NCI-H2171 treated with DMSO at 0.1 percent for 48 hours (cell line): ENCODE measurements at places on chromosomes 1 and 21.

DNA sequence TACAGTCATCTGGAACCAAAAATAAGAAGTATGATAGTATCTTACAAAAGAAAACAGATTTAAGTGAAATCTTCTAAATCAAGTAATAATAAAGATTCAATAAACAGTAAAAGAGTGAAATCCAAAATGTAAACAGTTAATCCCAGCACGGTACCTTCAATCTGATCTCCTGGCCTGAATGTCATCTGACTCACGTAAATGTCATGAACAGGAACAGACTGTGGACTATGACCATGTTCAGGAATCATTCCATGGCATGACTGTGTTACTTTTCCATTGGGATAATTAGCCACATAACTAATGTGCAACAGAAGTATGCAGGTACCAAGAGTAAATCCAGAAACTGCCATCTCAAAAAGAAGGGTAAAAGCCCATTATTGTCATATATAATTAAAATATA is 18.0 kb downstream of the FRRS1 start:
- no peak for DNase-seq

- DNase-seq: no peak
These were observed 6.0 kb upstream of the LRRC71 start for GRCh38 chr1:156914440-156914856.

- DNase-seq: no peak
These were observed 56.2 kb upstream of the DPH5 start for GRCh38 chr1:101081496-101082488.

DNA sequence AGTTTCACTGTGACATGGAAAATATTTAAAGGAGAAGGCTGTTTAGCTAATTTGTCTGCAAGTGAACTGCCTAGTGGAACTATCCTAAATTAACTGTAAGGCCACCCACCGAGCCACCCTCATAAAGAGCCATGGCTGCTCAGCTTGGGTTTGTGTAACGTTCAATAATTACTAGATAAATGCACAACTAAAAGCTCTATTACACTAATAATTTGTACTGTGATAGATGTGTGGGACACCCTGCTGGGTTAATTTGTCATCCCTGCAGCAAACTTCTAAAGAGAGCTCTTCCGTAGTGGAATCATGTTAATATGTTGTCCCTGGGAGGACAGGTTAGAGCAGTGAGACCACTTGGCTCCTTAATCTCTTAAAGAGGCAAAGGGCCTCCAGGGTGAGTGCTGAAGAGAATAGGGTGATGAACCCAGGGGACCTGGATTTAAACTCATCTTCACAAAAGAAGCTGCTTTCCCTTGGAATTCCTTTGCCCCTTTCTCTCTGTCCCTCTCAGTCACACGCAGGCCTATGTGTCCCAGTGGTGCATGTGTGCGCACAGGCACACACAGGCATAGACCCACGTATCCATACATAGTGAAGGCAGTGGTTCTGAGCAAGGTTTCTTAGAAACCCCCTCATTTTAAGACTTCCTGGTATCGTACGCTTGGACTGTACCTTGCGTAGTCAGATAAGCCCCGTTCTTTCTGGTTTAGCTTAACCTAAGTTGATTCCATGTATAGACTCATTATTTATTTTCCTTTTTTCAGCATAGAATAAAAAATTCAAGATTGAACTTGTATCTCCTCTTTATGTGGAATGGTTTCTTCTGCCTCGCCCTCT is 310.3 kb downstream of the NFIA start:
- DNase-seq: no peak

- no peak for DNase-seq
These were observed 18.6 kb downstream of the PDE9A start for GRCh38 chr21:42671778-42672593.

DNA sequence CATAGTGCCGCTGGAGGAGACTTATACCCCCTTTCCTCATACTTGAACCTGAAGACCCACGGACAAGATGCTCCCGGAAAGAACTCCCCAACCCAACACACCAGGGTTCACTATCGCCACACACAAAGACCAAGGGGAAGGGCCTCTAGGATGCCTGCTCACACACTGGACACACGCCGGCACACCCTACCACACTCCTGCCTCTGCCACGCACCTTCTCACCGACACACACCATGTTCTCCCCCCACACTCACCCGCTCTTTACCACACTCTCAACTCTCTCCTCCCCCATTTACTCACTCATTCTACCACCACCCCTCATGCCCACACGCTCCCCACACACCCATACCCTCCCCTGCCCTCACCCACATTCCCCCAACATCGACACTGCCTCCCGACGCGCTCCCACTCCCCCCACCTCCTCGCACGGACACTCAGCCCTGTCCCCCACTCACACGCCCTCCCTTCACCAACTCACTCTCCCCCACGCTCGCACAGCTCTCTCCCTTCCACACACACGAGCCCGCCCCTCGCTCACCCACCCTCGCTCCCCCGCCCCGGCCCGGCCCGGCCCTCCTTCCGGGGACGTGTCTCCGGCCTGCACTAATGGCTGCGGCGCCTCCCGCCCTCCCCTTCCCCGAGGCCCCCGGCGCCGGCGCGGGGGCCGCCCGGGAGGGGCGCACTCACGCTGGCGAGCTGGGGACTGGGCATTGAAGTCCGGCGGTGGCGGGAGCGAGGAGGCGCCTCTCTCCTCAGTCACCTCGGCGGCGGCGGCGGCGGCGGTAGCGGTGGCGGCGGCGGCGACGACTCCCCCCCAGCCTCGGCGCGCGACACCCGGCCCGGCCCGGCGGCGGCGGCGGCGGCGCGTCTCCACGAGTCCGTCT is 626 bp downstream of the PTP4A2 start:
- DNase-seq: peak; percentile 39

GRCh38 chr1:10065344-10065685 is 32.6 kb downstream of the UBE4B start:
- DNase-seq: no peak

DNA sequence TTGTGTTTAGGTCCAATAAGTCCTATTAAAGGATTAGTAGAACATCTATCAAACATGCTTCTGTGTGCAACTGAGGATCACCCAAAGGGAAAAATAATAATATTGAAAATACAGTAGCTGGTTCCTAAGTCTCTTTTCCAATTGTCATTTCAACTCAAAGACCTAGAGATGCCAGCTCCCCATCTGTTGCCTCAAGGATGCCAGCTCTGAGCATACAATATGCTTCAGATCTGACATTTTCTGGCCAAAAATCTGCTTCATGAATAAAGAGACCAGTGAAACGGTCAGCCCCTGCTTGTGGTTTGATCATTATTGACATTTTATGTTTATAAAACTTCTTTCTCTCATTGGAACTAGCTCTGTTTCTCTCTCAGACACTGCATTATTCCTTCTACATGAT is 72.9 kb downstream of the CCDC185 start:
- DNase-seq: no peak

GRCh38 chr1:228407106-228408040 is 738 bp upstream of the TRIM11 start:
- DNase-seq: no peak

GRCh38 chr1:91804546-91805023 is 81.4 kb downstream of the TGFBR3 start:
- no peak for DNase-seq

DNA sequence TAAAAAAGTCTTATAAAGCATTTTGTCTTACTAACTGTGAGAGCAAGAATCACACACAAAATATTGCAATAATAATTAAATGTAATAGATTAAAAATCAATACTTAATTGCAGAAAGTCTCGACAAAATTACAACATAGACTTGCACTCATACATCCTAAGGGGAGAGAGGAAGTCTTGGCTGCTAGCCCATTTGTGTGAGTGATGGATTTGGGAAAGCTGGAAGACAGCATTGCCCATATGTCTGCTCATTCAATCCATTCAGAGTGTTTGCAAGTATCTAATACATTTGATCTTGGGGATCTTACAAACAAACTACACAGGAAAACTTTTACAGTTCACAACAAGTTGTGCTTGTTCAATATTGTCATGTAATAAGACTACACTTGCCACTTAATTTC is 140.5 kb downstream of the COL11A1 start:
- no peak for DNase-seq

- no peak for DNase-seq
These were observed 37.0 kb upstream of the EPS15 start for GRCh38 chr1:51555866-51556619.

GRCh38 chr1:13652238-13652637 is 47.8 kb upstream of the PRDM2 start:
- DNase-seq: no peak

GRCh38 chr1:39732730-39733129 is 6.0 kb upstream of the PPIE start:
- no peak for DNase-seq

DNA sequence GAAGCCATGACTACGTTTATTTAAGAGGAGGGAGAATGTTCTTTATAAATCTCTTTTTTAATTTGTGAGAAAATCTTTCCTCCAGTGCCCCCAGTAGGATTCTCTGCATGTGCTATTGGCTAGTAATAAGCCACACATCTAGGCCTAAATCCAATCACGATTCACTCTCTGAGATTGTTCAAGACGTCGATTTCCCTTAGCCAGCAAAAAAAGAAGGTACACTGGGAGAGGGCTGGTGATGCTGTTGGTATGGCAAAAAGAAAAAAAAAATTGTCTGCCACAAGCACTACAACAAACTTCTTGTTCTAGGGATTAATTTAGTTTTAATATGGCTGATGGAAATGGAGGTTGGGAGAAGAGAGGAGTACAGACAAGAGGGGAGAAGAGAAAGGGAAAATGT is 130.5 kb upstream of the MROH9 start:
- DNase-seq: no peak

DNA sequence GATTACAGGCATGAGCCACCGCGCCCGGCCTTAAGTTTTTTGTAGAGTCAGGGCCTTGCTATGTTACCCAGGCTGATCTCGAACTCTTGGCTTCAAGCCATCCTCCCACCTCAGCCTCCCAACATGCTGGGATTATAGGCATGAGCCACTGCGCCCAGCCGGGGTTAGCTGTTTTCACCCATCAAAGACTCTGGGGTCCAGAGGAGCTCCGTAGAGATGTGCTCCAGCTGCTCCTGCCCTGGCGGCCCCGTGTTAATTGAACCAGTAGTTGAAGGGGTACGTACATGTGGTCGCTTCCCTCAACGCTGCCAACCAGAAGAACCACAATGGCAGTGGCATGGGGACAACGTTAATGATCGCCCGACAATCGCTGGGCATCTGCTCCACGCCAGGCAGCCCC is 72.0 kb downstream of the NPHP4 start:
- no peak for DNase-seq

DNA sequence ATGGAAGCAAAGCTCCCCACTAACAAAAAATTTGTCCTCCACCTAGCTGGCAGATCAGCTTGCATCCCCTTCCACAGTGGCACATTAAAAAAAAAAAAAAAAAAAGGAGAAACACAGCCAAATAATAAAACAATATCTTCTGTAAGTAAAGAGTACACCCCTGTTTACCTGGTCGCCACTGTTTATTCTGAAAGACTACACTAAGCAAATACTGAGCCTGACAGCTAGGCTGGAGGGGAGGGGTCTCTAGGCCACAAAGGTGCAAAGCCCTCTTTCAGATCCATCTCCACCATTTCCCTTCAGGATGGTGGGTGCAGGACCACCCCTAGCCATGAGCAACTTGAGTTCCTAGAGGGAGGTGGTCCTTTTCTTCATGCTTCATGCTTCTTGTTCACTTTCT is 22.8 kb upstream of the SLC45A3 start:
- DNase-seq: no peak

DNA sequence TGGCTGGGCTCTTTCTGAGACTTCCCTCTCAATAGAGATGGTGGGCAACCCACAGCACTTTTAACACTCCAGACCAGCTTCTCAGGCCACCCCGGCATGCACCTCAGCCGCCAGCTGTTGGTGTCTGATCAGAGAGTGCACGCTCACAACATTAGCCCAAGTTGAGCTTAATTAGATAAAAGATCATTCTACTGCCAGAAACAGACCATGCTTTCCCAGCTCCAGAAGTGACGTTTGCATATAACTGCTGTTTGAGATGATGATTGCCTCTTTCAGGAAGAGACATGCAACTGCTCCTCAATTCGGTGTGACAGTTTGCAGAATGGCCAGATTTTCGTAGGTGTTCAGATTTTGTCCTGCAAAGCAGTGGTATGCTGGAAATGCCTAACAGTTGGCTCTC is 285.3 kb upstream of the VAMP3 start:
- no peak for DNase-seq

DNA sequence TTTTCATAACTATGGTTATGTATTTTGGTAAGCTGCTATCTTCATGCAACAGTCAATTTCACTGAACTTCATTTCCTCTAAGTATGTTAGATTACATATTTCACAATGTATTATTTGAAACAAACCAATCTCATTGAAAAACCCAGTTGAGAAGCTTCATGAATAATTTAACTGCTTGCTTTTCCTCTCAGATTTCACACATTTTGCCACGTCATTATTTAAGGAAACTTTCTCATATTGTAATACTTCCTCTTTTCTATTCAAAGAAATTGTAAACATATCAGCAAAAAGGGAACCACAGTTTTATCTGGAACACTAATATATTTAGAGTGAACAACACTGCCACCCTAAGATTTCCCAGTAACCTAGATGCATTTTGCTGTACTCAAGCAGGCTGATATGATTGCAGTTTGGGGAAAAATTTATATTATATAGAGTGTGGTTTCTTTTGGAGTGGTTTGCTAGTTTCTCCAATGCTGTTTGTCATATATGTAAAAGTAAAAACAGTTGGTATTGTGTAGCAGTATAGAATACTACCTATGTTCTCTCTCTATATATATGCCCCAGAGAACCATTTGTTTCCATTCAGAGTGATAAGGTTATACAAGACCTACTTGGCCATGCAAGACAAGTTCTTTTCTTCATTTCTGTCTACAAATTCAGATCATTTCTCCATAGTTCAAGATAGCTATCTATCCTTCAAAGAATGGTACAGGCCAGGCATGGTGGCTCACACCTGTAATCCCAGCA is 28.4 kb upstream of the AHCTF1 start:
- no peak for DNase-seq

GRCh38 chr1:179105393-179105792 is 23.5 kb downstream of the TOR3A start:
- DNase-seq: peak; percentile 39

DNA sequence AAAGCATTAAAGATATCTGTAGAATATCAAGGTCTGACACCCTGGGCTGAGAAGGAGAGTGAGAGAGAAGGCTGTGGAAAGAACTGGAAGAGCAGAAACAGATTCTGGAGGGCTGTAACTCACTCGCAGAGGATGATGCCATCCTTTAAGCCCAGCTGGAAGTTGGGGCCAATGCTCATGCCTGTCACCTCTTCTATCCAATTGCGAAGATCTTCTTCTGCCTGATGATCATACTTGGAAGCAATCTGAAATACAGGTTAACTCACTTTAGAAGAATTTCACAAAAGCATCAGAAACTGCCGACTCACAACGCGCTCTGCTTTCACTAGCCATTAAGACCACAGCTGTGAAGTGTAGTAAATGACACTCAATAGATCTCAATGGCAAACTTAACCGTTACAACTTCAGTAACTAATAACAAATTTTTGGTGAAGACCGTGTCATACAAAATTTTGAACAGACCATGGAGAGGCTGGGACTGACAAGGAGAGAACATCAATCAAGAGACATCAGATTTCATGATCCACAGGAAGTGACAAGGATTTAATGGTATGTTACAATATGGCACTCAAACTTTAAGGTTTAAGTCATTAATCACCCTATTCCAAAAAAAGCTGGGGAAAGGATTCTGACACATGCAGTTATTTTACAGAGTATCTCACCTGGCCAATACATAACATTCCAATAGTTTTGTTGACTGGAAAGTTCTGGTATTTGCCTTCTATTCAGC is 23.5 kb downstream of the CNN3 start:
- no peak for DNase-seq
